ENCODE measurements at places on chromosomes 1 and 21.
A peak's percentile ranks its signal among the peaks of the same experiment; 100 is the strongest.

DNA sequence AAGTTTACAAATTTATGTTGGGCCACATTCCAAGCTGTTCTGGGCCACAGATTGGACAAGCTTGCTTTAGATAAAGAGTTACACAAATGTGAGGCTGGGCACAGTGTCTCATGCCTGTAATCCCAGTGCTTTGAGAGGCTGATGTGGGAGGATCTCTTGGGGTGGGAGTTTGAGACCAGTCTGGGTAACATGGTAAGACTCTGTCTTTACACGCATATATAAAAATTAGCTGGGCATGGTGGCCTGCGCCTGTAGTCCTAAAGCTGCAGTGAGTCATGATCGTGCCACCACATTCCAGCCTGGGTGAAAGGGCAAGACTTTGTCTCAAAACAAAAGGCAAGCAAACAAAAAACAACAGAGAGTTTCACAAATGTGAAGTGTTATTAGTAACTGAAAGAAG, 5.9 kb upstream of the VCAM1 start:
- DNase-seq = no peak

- no peak for DNase-seq
These were observed 14.5 kb downstream of the LAPTM5 start for GRCh38 chr1:30742963-30743559.

GRCh38 chr1:67338642-67339041, 31.0 kb downstream of the IL12RB2 start:
- DNase-seq = peak; percentile 49

DNA sequence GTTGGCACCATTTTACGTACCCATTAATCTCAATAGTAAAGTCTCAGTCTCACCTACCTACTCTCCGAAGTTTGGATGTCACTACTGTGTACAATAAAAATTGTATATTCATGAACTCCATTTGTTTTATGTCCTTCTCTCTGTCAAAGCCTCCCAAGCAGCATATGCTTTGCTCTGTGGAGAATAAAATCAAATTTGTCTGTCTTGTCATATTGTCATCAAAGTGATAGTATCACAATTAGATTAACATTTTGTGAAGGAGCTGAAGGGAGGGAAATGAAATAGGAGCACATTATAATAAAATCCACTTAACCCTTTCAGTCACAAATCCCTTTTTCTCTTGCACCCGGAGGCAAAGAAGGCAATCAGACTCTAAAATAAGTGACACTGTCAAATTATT, 177.1 kb upstream of the RRP15 start:
- no peak for DNase-seq

GRCh38 chr1:203636291-203636690, 9.7 kb downstream of the ATP2B4 start:
- no peak for DNase-seq

DNA sequence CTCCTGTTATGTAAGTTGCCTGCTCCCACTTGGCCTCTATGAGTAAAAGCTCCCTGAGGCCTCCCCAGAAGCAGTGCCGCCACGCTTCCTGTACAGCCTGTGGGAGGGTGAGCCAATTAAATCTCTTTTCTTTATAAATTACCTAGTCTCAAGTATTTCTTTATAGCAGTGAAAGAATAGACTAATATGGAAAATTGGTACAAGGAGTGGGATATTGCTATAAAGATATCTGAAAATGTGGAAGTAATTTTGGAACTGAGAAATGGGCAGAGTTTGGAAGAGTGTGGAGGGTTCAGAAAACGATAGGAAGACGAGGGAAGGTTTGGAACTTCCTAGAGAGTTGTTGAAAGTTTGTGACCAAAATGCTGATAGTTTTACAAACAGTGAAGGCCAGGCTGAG, 572.3 kb downstream of the MATN1 start:
- DNase-seq = no peak

- no peak for DNase-seq
These were observed 158.8 kb downstream of the CLIC6 start for GRCh38 chr21:34827445-34828235.

DNA sequence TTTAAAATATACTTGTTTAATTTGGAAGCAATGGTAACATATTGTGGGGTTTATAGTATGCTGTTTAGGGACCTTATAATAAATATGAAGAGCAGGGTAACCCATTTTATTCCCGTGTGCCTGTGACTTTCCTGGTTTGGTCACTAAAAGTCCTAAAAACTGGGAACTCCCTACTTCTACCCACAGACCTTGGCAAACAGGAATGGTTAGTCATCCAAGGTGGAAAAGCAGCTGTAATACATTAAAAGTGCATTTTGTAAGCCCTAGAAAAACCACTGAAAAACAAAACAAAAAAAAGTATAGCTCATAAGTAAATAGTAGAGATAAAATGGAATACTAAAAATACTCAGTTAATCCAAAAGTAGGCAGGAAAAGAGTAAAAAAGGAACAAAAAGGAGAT, 538.9 kb downstream of the LMO4 start:
- DNase-seq = no peak

DNA sequence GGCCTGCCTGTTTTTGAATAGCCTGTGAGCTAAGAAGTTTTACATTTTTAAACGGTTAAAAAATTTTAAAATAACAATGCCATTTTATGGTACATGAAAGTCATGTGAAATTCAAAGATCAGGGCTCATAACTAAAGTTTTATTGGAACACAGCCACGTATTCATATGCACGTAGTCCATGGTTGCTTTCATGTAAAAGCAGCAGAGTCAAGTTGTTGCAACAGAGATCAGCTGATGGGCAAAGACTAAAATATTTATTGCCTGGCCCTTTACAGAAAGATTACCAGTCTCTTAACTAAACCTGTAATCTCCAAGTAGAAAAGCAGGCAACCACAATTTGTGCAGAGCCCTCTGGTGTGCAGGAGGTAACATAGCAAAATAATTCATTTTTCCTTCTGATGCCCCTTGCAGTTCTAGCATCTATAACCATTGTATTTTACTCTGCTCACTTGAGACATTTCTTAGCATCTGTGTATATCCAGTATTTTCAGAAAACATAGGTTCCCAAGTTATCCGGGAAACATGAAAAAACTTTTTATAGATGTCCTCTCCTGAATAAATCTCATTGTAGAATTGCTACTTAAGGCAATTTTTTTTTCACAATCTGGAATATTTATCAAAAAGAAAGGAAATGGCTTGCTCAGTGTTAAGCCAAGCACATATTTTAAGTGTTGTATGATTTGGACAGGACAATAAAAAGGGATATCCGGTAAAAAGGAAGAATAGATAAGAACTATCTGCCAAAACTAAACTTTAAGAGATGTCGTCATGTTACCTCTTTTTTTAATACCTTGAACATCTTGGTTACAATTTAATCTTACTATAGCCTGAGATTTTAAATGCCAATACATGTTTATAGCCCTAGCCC, 430.8 kb downstream of the PLPP3 start:
- DNase-seq = no peak

DNA sequence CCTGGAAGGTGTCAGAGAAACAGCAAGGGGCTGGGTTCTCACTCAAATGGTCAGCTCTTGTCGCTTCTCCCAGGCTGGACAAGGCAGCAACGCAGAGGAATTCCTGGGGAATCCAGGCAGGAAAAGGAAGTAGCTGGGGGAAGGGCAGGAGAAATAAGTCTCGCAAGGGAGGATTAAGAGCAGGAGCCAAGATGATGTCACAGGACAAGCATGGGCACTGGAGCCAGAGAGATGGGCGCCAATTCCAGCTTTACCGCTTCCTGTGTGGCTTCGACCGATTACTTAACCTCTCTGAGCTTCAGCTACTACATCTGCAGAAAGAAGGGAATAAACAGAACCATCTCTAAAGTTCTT, 70.5 kb downstream of the SSBP3 start:
- no peak for DNase-seq

DNA sequence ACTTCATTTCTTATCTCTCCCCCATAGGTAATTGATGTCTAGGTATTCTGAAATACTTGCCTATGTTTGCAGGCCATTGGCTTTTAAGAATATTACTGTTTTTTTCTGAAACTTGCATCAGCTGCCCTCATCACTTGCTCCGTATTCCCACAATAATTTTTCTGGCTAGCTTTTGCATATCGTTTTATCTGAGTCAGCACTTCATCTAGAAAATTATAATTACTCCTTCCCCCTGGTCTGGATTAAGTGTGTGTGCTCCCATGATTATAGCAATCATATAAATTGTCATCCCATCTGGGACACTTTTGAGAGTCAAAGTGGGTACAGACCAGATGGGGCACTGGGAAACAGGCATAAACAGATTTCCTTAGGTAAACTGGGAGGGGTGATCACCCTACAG, 583.2 kb upstream of the B3GALT2 start:
- DNase-seq = no peak

- no peak for DNase-seq
These were observed 27.5 kb upstream of the GNG12 start for GRCh38 chr1:67860776-67861175.

DNA sequence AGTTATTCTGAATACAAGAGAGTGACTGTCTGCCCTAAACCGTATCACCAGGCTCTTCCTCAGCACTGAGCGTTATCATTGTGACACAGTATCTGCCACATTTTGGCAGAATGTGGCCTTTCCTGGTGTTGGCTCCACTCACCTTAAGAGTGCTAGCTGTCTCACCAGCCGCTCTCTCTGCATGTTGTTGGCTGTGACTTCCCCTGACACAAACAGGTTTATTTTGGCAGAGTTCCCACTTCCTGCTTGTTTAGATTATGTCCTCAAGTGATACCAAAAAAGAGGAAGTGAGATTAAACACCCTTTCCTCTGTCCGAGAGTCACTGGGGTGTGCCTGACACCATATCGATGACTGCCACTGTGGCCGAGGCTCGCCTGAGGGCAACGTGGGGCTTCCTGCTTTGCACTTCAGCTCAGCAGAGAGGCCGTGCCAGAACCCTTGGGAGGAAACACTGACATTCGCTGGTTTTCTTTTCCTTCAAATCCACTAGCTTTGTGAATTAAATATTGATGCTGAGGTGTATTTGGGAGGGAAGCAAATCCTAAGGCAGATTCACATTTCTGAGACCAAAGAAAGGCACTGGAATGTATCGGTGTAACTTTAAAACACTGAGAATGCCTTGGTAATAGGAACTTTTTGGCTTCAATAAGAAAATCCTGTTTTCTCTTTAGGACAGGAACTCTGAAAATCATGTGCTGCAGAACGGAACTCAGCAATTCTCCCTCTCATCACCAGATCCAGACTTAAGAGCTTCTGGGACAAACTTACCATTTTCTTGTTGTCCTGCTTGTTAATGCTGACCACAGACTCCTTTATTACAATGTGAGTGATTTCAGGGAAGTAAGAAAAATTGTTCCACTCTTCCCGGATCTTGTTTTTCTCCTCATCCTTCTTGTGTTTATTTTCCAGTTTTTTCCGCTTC, 102.1 kb downstream of the JAK1 start:
- DNase-seq = peak; percentile 29

DNA sequence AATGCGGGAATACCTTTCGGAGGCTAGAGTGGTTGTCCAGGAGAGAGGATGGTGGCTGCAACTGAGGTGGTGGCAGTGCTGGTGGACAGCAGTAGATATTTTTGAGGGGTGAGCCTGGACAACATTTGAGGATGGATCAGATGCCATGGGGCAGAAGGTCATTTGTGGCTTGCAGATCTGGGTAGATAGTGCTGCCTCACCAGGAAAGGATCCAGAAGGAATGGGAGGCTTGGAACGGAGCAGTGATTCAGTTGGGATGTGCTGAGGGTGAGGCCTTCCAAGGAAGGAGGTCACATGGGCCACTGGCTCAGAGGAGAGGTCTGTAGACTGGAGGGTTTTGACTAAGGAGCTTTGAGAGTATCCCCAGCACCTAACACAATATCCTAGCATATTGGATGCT, 110.8 kb upstream of the KAZN start:
- DNase-seq = no peak

DNA sequence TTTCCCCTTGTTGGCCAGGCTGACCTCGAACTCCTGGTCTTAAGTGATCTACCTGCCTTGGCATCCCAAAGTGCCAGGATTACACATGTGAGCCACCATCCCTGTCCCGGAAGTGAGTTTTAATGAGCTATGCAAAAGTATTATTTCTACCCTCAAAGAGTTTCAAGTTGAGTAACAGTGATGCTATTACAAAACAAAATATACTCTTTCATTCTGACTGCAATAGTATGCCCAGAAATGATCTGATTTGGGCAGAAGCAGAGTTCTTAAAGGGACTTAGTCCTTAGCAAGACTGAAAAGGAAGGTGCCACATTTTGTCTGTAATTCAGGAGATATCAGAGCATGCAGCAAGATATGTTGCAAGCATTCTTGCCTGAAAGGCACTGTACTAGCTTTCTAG, 375.4 kb downstream of the NUF2 start:
- no peak for DNase-seq

GRCh38 chr1:113095790-113096455, 22.9 kb downstream of the LRIG2 start:
- no peak for DNase-seq

GRCh38 chr1:80668372-80668771, 1132.4 kb upstream of the ADGRL2 start:
- DNase-seq = no peak

- no peak for DNase-seq
These were observed 42.1 kb upstream of the ZP4 start for GRCh38 chr1:237932816-237933215.

GRCh38 chr1:240413732-240414131, 198.2 kb downstream of the GREM2 start:
- DNase-seq = no peak

DNA sequence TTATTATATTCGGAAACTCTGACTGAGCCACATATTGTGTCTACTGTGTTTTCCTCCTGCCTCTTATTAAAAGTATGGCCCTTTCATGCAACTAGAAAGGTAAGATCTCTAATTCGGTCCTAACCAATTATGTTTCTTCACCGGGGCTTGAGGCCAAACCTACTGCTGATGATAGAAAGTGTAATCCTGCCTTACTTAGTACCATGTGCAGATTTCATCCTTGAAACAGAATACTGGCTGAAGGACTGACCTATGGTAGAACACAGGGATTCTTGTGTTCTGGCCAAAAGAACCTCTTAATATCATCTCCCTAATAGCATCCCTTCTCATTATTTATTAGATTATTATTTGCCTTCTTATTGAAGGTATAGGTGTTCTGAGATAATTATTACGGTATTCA, 72.6 kb downstream of the TOR3A start:
- no peak for DNase-seq

DNA sequence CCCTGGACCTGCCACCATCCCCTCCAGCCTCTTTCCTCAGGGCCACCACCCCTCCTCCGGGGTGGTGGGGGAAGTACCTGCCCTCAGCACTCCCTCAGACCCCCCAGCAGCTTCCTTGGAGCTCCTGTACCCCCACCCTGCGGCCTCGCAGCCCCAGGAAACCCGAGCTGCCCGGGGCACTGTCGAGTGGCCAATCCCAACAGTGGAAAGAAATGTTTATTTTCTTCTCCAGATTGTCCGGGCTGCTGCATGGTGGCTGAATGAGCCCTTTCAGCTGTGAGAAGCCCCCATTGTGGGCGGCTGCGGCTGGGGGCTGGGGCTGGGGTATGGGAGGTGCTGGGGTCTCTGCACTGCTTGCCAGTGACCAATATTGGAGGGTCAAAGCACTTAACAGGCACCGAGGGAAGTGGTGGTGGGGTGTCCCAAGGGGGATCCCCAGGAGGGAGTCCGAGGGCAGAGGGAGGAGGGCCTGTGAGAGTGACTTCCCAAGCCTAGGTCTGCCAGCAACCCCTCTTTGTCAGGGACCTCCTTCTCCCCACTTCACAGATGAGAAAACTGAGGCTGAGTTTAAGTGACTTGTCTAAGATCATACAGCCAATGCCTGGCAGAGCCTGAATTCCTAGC, 25.2 kb downstream of the RUNX3 start:
- peak; percentile 2 for DNase-seq

- DNase-seq = no peak
These were observed 9.8 kb downstream of the CD34 start for GRCh38 chr1:207901041-207901653.
